Fibroblast of skin of left biceps (primary cell): ENCODE measurements at places on chromosomes 3 and 15.
A peak's percentile ranks its signal among the peaks of the same experiment; 100 is the strongest.

- DNase-seq: peak; percentile 69
These were observed 45.4 kb downstream of the PRICKLE2 start for GRCh38 chr3:64179860-64180259.

DNA sequence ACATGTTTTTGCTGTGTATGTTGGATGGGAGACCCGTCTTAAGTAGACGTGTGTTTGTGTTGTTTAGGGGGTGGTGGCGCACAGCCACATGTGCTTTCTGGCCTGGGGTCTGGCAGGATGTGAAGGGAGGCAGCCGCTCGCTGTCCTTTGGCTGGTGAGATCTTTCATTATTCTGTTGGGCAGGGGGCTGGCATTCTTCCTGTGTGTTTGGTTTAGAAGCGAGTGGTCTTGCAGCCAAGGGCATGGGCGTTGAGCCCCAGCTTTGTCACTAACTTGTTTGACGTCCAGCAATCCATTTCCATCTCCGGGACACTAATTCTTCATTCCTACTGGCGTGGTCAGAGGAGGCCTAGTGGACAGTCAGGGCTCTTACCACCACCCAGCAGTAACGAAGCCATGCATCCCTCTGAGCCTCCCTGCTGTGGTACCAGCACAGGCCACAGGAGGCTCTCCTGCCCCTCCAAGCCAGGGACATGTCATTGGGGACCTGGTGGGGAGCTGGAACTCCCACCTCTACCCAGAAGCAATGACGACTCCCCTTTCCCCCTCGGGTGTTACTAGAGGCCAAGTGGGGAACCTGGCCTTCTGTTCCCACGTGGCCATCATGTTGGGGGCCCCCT is 10.7 kb downstream of the THSD4 start:
- no peak for DNase-seq

DNA sequence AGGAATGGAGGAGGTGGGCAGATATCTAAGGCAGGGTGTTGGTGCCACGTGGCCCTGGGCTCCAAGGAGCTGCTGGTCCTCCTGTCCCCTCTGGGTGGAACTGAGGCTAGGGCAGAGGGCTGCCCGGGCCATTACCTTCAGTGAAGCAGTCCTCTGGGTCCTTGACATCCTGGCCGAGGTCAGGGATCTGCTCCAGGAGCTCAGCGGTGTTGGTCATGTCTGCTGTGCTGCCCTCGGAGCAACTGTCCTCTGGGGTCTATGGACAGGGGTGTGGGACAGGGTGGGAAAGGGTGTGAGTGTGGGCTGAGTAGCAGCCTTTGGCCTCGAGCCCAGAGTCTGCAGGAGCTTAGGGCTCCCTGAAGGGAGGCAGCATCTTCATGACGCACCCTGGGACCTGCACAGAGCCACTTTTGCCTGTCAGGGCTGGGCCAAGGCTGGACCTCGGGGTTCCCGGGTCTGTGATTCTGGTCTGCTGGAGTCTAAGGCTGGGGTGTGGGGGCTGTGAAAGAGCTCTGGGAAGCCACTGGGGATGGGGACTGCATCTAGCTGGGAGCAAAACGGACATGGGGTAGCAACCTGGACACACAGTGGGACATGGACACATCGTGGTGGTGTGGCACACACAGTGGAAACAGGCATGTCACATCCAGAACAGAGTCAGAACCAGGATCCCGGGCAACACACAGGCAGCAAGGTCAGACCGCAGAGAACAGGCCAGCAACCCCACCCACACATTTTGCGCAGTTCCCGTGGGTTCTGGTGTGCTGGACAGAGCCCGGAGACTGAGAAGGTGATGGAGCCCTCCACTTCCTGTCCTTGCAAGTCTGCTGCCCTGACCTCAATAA is 72.7 kb downstream of the SCN5A start:
- DNase-seq: no peak

- DNase-seq: no peak
These were observed 289.1 kb downstream of the TIGIT start for GRCh38 chr3:114582929-114583328.

- DNase-seq: no peak
These were observed 115.1 kb downstream of the TAFA4 start for GRCh38 chr3:68817243-68817642.

- DNase-seq: no peak
These were observed 88.5 kb upstream of the LRRFIP2 start for GRCh38 chr3:37262816-37263393.

- DNase-seq: no peak
These were observed 5.2 kb downstream of the GNAI2 start for GRCh38 chr3:50241163-50241562.

DNA sequence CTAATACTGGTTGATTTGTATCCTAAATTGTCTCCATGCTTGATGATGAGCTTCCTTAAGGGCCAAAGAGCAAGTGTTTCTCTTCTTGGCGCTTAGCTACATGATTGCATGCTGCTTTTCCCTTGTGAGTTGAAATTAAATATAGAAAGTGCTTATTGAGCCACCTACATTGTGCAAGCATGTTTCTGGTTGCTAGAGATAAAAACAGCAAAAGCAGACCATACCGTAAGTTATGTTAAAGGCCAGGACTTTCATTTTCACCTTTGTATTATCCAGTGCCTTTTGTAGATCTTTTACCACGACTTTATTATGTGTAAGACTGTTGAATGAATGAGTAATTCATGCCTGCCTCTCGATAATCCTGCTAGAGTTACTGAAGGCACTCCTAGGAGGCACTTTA is 41.9 kb upstream of the CCNB2 start:
- DNase-seq: no peak

DNA sequence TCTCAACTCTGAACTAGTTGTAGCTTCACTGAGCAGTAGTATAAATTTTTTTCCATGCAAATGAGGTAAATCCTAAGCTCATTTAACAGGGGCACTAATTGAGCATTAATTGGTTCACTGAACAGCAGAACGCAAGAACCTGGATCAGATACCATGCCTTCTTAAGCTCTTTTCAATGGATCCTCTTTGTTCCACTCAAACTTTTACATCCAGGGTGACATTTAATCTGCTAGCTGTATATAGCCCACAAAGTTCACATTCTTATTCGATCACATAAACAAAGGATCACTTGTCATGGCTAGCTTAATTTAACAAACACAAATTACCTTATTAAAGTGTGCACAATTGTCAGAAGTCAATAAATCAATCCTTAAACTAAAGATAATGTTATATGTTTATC is 281.6 kb downstream of the CNTN6 start:
- no peak for DNase-seq

GRCh38 chr3:149596134-149596770 is 61.6 kb downstream of the WWTR1 start:
- no peak for DNase-seq

- no peak for DNase-seq
These were observed 859.4 kb upstream of the NR2F2 start for GRCh38 chr15:95470997-95471689.
